ENCODE measurements at places on chromosomes 3 and 15. TPM values are rescaled to one million over a fixed set of nuclear protein-coding genes. Genes with fewer than 3 reads are reported as not detected.

The XCR1 gene
- 0.42 TPM for polyA plus RNA-seq

The WDR49 gene
- polyA plus RNA-seq = 4.0 TPM

- no peak for DNase-seq
Observed at GRCh38 chr3:13273604-13274105, 146.5 kb downstream of the NUP210 start.

DNA sequence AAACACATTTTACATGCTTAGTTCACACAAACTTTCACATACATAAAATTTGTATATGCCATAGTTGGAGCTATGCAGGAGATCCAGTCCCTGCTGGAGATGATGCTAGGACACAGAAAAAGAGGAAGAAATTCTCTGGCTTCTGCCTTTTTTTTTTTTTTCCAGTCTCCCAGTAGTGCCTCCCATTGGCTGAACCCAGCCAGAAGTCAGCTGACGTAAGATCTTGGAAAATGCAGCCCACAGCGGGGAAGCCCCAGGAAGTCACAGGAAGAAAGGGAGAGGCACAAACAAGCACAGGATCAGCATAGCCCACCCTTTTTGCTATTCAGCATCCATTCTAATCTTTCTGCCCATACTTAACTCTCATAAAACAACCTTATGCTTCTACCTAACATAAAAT is 38.5 kb downstream of the SCN11A start:
- no peak for DNase-seq
